ENCODE measurements at places on chromosomes 1 and 21.

DNA sequence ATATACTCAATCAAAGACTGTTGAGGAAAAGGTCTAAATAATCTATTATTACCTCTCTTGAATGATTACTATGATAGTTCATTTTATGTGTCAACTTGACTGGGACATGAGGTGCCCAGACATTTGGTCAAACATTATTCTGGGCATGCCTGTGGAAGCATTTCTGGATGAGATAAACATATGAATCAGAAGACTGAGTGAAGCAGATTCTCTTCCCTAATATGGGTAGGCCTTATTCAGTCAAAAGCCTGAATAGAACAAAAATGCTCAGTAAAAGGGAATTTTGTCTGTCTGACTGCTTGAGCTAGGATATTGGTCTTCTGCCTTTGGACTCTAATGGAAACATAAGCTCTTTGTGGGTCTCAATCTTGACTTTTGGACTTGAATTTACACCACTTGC is 73.3 kb upstream of the SOX13 start:
- no peak for DNase-seq

DNA sequence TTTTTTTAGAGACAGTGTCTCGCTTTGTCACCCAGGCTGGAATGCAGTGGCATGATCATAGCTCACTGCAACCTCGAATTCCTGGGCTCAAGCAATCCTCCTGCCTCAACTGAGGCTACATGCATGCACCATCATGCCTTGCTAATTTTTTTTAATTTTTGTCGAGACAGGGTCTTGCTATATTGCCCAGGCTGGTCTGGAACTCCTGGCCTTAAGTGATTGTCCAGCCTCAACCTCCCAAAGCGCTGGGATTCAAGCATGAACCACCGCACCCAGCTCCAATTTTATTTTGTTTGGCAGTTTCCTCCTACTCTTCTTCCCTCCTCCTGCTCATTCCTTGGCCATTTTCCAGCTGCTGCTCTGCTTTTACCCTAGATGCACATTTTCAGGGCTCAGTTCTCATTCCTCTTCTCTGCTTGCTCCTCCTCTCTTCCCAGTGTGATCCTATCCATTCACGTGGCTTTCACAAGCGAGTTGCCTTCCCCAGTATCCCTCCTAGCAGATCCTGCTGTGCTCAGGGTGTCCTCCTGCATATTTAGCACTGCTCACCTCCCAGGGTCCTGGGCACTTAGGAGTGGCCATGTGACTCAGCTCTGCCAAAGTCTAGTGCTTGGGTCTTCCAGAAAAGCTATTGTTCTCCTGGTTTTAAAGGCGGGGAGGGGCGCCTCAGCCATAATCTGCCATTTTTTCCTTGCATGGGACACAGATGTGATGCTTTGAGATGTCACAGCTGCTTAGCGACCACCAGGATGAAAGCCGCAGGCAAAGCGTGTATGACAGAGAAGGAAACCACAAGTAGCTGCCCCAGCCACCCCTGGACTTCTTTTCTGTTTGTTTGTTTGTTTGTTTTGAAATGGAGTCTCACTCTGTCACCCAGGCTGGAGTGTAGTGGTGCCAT is 33.7 kb downstream of the PSEN2 start:
- DNase-seq = no peak

DNA sequence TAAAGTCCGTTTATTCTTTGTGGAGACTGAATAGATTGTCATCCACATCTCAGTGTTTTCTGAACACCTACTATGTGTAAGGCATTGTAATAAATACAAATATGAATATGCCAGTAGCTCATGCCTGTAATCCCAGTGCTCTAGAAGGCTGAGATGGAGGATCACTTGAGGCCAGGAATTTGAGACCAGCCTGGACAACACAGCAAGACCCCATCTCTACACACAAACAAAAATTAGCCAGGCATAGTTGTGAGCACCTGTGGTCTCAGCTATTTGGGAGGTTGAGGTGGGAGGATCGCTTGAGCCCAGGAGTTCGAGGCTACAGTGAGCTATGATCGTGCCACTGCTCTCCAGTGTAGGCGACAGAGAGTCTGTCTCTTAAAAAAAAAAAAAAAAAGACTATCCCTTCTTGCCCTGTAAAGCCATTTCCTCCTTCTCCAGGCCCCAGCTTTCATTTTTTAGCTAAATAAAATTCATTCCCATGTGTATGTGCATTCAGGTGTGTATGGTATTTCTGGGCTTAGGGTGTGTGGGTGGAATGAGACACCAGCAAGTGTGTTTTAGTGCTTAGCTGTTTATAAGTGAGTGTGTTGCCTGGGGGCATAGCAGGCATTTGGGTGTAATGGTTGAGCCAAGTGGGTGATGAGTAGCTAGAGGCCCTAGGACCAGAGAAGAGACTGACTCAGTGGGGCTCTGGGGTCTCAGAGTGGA is 7.8 kb downstream of the CELSR2 start:
- DNase-seq = no peak

- no peak for DNase-seq
Observed at GRCh38 chr21:35390013-35390776, 341.1 kb upstream of the RUNX1 start.

DNA sequence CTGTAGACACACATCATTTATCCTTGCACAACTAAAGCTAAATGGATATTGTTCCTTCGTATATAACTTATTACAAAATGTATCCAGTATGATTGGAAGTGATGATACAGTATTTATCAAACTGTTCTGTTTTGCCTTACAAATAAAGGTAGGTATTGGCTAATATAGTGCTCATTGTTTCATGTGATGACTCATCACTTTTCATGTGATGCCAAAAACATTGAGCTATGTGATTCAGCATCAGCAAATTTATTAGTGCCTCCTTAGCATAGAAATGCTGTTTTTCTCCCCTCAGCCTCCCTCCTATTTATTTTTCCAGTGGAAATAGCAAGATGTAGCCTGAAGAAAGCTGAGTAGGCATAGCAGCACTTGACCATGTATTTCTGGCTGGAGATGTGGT is 228.6 kb upstream of the LYPLAL1 start:
- peak; percentile 47 for DNase-seq

- peak; percentile 82 for DNase-seq
Observed at GRCh38 chr1:247639381-247639981, 34.1 kb downstream of the OR2G3 start.
